Astrocyte (in vitro differentiated cells and primary cell): ENCODE measurements at places on chromosomes 7 and 10. TPM values are rescaled to one million over a fixed set of nuclear protein-coding genes. Genes with fewer than 3 reads are reported as not detected.

The GBX1 gene
- not detected in 2 replicates for total RNA-seq

The ACTL6B gene
- total RNA-seq: not detected in 2 replicates

The TUBB8 gene
- total RNA-seq: not detected in 2 replicates

DNA sequence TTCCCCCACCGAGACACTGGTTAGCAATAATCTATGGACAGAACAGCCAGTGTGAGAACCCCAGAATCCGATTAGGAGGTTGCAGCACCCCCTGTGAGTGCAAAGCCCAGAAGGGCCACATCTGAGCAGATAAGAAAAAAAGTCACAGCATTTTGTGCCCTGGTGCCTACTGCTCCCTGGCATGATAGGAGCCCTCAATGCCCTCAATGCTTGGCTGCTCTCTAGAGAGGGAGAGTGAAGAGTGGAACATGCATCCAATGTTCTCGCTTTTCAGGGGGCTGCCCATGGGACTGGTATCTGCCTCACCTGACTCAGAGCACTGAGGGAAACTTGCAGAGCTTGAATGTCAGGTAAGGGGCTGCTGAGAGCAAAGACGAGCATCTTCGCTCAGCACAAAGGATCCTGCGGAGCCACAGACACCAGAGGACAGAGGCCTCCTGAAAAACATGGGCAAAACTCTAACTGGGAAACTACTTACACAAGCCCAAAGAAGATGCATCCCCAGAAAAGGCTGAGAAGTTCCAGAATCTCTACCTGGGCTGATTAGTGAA is 98.0 kb upstream of the FAM20C start:
- no peak for DNase-seq

GRCh38 chr7:134478707-134479106 is 19.8 kb upstream of the AKR1B1 start:
- no peak for DNase-seq

DNA sequence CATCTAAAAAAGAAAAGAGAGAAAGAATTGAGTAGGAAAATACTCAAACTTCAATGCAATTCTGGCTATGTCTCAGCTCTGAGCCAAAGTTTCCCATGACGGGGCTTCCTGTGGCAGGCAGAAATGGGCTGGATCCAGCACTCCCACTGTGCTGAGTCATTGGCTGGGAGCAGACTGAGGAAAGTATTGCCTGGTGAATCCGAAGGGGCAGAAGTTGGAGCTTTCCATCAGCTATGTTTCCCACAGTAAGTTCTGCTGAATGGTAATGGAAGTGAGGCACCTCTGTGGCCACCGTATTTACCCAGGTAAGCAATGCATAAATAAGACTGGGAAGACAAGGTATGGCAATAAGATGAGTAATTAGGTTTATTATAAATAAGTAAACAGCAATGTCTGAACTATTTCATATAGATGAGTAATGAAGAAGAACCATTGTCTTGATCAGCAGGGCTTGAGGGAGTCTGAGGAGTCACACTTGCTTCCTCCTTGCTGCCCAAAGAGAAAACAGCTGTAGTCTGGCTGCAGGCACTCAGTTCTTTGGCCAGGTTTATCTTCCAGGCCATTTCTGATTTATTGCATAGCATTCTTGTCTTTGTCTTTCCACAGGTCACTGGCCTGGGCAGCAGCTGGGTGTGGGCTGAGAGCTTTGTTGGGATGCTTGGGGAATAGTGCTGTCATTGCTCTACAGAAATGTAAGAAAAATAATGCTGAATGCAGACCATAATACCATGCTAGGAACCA is 255.3 kb downstream of the DNAJB9 start:
- DNase-seq: peak; percentile 86

GRCh38 chr7:142323706-142324105 is 65.8 kb upstream of the PRSS58 start:
- no peak for DNase-seq

- DNase-seq: no peak
Measured at GRCh38 chr7:1993031-1993695, 239.6 kb downstream of the MAD1L1 start.

GRCh38 chr10:17766731-17767130 is 14.7 kb downstream of the TMEM236 start:
- no peak for DNase-seq

- no peak for DNase-seq
Measured at GRCh38 chr10:1297566-1298301, 241.5 kb downstream of the WDR37 start.

DNA sequence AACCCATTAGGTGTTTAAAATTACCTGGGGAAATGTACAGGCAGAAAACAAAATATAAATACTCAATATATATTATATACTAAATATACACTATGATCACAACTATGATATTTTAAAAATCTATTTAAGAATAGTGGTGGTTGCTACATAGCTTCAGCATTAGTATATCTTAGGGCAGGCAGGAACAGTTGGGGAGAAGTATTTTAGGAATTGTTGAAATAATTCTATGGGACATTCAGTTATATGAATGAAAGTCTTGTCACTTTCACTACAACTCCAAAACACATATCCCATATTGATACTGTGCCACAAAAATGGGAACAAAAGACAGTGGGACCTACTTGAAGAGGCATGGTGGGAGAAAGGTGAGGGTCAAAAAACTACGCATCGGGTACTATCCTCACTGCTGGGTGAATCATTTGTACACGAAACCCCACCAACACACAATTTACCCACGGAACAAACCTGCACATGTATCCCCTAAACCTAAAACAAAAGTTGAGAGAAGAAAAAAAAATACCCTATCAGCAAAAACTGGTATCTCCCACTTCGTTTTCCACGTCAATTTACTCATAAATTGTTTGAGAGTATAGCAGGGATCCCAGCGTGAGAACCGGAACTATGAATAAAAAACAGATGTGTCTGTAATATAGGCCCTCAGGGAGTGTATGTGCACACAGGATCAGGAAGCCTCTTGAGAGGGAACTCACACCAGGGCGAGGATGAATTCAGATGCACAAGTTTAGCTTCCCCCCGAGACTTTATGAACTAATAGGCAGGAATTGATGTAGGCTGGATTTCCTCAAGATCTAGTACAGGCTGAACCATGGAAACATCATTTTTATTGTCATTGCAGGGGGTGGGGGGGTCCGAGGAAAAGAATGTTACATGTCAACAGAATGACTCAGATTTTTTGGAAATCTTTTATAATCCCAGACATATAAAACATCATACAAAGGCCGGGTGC is 16.2 kb downstream of the SLC16A12 start:
- DNase-seq: no peak

DNA sequence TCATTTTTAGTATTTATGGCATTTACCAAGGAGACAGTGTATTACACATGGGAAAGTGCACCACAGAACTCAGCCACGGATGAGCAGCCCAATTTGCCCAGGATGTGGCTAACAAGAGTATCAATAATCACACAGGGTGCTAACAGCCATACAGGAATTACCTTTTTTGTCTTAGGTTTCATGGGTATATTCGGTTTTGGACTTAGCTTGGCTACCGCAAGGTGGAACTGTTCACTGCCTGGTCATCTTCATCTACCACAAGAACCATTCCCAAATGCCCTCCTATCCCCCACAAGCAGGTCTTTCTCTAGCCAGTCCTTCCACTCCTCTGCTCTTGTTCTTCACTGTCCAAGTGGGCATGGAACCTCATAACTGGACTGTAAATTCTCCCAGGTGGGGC is 6.0 kb downstream of the PDLIM1 start:
- no peak for DNase-seq

DNA sequence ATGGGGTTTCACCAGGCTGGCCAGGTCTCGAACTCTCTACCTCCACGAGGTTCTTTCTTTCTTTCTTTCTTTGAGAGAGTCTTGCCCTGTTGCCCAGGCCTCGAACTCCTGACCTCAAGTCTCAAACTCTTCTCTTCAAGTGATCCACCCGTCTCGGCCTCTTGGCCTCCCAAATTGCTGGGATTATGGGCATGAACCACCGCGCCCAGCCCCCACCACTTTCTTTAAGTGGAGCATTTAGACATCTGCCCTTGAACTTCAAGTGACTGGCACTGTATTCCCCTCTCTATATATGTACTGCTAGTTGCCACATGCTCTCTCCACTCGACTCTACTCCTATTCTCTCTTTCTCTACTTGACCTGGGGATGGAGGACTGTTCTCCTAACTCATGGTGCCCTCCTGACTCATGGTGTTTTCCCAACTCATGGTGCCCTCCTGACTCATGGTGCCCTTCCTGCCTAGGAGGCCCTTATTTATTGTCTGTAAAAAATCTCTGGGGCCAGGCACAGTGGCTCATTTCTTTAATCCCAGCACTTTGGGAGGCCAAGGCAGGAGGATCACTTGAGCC is 19.3 kb upstream of the ACHE start:
- no peak for DNase-seq

- no peak for DNase-seq
Measured at GRCh38 chr10:70571636-70572439, 30.7 kb downstream of the PRF1 start.

DNA sequence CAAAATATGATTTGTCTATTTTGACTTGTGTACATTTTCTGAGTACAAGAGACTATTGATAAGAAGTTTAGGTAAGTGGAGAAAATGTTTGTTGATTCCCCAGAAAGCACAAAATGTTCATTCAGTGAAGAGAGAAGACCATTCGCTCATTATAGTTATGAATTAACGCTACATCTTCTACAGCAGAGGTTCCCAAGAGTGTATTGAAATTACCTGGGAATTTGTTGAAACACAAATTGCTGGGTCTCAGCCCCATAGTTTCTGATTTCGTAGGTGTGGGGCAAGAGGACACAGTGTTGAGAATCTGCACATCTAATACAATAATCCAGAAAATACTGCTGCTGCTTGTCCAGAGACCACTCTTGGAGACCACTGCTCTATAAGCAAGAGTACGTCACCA is 24.2 kb downstream of the JAZF1 start:
- DNase-seq: no peak

GRCh38 chr7:33591490-33591889 is 313.8 kb upstream of the BMPER start:
- DNase-seq: no peak

DNA sequence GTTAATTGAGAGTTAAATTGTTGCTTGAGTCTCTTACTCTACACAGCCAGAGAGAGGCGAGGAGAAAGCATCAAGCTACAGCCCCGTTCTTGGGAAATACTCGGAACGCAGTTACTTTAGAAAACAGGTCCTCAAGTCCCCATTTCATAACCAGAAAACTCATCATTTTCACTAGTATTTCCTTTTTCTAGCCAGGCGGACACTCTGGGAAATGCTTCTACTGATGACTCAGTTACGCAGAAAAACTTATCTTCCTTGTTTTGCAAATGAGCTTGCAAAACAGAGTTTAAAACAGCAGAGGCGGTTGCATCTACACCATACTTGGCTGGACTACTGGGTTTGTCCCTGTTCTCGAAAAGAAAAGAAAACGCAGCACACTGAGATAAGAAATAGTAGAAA is 111.4 kb upstream of the FGFR2 start:
- DNase-seq: peak; percentile 69

DNA sequence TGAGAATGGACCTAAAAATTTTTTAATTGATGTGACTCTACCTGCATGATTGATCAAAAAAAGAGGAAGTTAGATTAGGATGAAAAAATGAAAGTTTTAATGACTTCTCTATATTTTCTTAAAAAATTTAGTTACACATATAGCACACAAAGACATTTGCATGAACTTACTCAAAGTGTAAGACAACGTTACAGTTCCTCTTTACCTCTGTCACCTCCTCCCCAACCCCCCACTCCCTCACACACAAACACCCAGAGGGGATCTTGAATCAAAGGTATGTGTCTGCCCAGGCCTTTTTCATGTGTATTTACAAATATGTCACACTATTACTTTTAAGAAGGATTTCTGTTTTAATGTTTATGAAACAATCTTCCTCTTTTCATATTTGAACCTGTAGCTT is 20.6 kb upstream of the CDCA7L start:
- DNase-seq: no peak

- no peak for DNase-seq
Measured at GRCh38 chr10:104641187-104641936, at the start of gene SORCS3. SORCS3 (plus strand) TSS chr10:104641290.

- DNase-seq: peak; percentile 15
Measured at GRCh38 chr7:69698109-69698825, 100.0 kb downstream of the AUTS2 start.

DNA sequence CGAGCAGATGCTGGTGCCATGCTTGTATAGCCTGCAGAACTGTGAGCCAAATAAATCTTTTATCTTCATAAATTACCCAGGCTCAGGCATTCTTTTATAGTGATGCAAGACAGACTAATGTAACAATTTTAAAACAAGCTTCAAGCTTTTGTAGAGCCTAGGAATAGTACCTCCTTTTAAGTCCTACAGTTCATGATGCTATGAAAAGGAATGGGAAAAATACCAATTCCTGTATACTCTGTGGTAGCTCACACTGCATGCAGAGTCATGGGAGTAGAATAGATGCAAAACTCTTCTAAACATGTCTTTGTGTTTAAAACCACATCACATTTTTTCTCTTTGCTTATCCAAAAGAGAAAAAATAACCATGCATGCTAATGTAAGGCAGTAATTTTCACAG is 66.6 kb upstream of the WNT16 start:
- DNase-seq: peak; percentile 33

DNA sequence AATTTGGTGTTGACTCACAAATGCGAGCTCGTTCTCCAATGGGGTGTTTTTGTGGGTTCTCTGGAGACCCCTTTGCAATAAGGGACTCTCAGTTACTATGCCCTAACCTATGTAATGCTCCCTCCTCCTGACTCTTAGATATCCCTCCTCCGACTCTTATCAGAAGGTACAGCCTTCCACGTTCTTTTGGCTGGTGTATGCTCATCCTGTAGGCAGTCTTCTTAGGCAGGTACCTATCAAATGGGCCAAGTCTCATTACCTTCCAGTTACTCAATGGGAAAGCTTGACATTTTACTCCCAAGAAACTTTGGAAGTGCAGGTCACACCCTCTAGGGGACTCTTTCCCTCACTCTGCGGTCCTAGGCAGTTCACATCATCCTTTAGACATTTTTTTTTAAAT is 32.6 kb downstream of the SLC26A5 start:
- DNase-seq: no peak

DNA sequence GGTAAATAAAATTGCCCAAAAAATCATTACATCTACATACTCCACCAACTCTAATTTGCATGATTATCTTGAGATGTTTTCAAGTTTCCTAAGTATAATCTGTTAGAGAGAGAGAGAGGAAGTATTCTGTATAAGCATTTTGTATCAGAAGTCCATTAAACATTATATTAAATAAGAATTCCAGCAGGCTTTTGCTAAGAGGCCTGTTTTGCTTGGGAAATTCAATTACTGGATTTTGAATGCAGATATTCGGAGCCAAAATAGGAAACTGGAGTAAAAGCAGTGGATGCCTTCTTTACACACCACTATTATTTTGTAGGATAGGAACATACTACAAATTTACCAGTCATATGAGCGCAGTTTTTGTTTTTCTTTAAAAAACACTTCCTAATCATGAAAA is 727.8 kb downstream of the CNTNAP2 start:
- DNase-seq: no peak

GRCh38 chr7:22990588-22990949 is 23.4 kb downstream of the HYCC1 start:
- DNase-seq: peak; percentile 84
